Panc1 (cell line): ENCODE measurements at places on chromosomes 4 and X. TPM values are rescaled to one million over a fixed set of nuclear protein-coding genes. Genes with fewer than 3 reads are reported as not detected.

- no peak for DNase-seq
Measured at GRCh38 chr4:121676345-121677075, 20.3 kb downstream of the ANXA5 start.

DNA sequence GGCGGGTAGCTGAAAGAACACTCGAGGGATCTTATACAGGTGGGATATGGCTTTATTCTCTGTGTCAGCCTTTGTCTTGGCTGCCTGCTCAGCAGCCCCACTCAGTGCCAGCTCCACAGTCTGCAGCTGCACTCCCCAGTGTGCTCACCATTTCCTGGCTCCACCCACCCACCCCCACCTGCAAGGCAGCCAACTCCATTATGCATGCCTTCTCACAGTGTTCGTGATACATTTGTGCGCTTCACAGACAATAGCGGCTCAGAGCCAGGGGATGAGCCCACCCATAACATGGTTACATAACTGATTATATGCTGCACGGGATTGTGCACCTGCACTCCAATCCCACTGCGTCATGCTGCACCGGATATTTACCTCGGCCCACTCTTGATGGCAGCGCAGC is 8.8 kb upstream of the TMEM128 start:
- no peak for DNase-seq

- no peak for DNase-seq
Measured at GRCh38 chr4:163523791-163524365, 29.4 kb downstream of the TMA16 start.

DNA sequence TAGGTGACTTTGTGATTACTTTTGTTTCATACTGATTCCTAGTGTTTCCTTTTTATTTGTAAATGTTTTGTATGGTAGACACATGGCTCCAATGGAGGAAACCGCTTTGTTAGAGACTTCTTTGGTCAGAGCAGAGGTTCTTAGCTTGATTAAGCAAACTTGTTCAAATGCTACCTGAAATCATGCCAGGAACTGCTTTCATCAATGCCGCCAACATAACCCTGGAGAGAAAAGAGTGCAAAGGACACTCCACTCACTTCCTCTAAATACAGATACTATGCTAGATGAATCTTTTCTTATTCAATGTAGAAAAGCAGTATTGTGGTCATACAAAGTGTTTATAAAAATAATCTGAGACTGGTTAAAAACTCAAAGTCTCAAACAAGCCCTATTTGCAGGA is 25.7 kb upstream of the COX7B2 start:
- DNase-seq = no peak

- DNase-seq = no peak
Measured at GRCh38 chrX:34655501-34656455, 1.3 kb downstream of the TMEM47 start.

DNA sequence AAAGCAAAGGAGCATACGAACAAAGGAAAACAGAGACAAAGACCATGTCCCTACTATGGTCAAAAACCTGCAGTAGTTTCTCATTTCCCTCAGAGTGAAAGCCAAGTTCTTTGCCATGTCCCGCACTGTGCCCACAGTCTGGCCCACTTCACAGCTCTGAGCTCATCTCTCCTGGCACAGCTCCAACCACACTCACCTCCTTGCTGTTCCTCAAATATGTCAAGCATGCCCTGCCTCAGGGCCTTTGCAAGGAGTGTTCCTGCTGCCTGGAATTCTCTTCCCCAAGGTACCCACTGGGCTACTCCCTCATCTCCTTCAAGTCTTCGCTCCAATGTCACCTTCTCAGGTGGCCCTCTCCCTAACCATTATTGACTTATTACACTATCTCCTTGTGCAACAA is 72.1 kb downstream of the COX18 start:
- no peak for DNase-seq

GRCh38 chrX:50635817-50636365 is 165.3 kb upstream of the DGKK start:
- no peak for DNase-seq

DNA sequence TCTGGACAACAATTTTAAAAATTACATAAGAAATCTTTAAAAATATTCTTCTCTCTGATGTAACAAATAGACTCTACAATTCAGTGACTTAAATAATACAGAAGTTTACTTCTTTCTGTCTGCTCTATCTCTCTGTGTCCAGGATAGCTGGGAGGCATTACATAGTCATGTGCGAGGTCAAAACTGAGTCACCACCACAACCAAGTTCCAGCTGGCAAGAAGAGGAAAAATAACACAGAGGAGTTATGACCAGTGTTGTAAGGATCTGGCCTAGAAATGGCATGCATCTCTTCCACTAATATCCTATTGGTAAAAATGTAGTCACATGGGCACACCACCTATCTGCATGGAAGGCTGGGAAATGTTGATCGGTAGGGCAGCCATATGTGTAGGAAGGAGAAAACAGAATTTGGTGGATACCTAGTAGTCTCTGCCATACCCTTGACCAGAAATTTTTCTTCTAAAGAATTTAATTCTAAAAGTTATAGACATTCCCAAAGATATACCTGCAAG is 39.4 kb upstream of the WDFY3 start:
- DNase-seq = no peak

- DNase-seq = peak; percentile 32
Measured at GRCh38 chr4:165580351-165580905, 201.6 kb downstream of the CPE start.

DNA sequence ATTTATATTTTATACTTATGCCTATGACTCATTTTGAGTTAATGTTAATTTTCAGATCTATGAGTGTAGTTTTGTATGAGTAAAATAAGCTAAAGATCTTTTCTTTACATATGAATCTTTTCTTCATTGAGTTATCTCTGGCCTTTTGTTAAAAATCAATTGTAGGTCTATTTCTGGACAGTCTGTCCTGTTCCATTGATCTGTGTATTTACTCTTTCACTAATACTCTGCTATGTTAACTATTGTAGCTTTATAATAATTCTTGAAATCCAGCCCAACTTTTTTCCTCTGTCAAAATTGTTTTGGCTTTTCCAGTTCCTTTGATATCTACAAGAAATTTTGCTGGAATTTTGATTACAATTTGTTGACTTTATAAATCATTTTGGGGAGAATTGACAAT is 177.0 kb downstream of the RBM46 start:
- no peak for DNase-seq

- DNase-seq = no peak
Measured at GRCh38 chr4:87624698-87625097, 16.4 kb downstream of the DSPP start.

- DNase-seq = no peak
Measured at GRCh38 chr4:38866973-38867477, 581 bp upstream of the FAM114A1 start.

The SPP1 gene
- total RNA-seq = 1.6 TPM

The ADH1B gene
- 0.98 TPM for total RNA-seq

The NAP1L3 gene
- 0.49 TPM for total RNA-seq

The MAGT1 gene
- 60.0 TPM for total RNA-seq

The DRD5 gene
- not detected for total RNA-seq

The FRMD7 gene
- not detected for total RNA-seq
